Fibroblast of pulmonary artery (primary cell): ENCODE measurements at places on chromosomes 5 and 9.
A peak's percentile ranks its signal among the peaks of the same experiment; 100 is the strongest.

DNA sequence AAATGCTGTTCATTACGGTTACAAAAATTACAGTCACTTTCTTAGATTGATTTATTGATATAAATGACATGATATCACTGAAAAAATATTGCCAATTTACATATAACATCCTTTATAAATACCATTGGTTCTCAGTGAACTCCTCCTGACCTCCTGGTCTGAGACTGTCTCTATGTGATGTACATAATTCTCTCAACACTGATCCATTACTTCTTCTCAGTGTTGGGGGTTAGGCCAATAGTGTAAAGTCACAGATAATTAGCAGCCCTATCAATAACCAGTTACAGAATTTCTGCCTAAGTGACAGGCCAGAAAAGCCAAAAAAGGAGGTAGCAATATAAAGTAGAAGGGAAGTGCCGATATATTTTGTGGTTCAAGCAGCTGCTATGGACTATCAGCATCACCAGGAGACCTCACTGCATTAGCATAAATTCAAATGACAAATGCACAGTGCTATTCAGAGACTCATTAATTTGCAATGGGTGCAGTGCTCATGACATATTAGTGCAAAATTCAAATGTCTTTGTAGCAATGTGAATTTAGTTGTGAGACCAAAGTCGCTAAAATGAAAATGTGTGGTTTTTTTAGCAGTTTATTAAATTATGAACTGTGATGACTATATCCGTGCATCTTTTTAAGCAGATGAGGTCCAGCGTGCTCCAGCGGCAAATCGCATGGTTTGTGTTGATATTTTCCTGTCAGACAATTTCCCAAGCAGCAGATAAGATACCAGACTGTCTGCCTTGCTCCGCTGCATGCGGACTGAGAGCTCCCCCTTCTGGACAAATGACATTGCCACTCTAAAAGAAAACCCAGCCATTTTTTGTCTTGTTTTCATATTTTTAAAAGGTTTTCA lies 144.6 kb downstream of the CETN3 start:
- DNase-seq = peak; percentile 82

DNA sequence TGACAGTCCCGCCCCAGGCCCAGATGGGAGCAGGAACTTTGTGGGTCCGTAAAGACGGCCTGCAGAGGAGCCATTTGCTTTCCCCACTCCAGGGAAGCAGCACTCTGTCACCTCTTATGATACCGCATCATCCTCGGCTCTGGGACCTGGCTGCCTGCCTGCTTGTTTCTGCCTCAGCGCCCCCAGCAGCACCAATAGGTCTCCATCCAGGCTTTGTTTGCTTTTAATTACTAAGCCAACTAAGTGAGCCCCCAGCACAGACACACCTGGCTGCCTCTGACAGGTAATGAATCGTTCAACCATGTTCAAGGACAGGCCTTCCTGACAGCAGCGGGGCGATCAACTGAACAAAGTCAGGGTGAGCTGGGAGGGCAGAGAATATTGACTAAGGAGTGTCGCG lies 141.4 kb downstream of the C5orf15 start:
- DNase-seq = no peak

DNA sequence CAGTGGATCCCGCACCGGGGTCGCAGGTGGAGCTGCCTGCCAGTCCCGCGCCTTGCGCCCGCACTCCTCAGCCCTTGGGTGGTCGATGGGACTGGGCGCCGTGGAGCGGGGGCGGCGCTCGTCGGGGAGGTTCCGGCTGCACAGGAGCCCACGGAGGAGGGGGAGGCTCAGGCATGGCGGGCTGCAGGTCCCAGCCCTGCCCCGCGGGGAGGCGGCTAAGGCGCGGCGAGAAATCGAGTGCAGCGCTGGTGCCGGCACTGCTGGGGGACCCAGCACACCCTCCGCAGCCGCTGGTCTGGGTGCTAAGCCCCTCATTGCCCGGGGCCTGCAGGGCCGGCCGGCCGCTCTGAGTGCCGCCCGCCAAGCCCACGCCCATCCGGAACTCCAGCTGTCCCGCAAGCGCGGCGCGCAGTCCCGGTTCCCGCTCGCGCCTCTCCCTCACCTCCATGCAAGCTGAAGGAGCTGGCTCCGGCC lies 120.6 kb upstream of the MEF2C start:
- DNase-seq = no peak

- no peak for DNase-seq
These were observed 338.9 kb upstream of the KLF9 start for GRCh38 chr9:70753311-70753710.

GRCh38 chr5:13746026-13746425 lies 198.5 kb downstream of the DNAH5 start:
- no peak for DNase-seq

DNA sequence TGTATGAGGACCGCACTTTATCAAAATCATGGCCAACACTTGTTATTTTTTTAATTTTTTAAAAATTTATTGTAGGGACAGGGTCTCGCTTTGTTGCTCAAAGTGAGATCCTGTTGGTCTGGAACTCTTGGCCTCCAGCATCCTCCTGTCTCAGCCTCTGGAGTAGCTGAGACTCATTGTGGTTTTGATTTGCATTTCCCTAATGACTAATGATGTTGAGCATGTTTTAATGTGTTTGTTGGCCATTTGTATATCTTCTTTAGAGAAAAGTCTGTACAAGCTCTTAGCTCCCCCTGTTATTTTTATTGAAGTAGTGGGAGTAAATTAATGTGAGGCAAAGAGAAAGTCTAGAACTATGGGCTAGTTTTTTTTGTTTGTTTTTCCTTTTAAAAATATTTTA lies 1.6 kb upstream of the RPS6 start:
- no peak for DNase-seq

DNA sequence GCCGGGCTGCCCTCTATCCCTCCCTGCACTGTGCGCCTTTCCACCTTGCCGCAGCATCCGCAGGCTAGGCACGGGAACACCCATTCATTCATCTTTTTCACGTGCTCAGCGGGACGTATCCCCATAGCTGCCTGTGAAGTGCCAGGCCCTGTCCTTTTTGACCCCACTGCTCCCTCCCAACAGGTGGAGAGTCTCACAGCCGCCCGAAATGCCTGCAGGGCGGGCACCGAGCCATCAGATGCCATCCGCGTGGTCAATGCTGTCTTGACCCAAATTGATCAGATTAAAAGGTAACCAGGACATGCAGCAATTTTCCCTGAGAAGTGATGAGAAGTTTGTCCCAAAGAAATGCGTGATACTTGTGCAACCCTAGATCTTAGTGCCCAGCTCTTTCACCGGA lies 15.5 kb downstream of the TRIP13 start:
- DNase-seq = no peak

- no peak for DNase-seq
These were observed 252.5 kb downstream of the DEPDC1B start for GRCh38 chr5:60447488-60447920.

GRCh38 chr5:17187011-17187785 lies 30.2 kb upstream of the BASP1 start:
- DNase-seq = no peak

- DNase-seq = no peak
These were observed 29.0 kb downstream of the ADRB2 start for GRCh38 chr5:148855249-148856008.

GRCh38 chr5:165630261-165630778 lies 2124.9 kb downstream of the MAT2B start:
- peak; percentile 64 for DNase-seq

DNA sequence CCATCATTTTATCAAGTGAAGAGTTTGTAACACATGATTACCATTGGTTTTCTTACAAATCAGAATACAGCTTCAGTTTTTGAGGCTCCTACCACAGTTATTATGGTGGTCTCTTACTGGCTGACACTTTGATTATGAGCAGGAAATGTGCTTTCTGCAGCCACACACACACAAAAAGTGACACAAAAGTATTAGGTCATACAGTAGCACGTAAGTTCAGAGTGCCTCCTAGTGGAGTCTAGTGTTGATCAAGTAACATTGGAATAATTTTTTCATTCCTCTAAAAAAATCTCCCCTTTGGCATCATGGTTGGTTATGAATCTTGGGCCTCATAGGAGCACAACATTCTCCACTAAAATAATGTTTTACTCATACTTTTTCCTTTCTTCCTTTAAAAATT lies 37.6 kb downstream of the PAM start:
- peak; percentile 38 for DNase-seq

DNA sequence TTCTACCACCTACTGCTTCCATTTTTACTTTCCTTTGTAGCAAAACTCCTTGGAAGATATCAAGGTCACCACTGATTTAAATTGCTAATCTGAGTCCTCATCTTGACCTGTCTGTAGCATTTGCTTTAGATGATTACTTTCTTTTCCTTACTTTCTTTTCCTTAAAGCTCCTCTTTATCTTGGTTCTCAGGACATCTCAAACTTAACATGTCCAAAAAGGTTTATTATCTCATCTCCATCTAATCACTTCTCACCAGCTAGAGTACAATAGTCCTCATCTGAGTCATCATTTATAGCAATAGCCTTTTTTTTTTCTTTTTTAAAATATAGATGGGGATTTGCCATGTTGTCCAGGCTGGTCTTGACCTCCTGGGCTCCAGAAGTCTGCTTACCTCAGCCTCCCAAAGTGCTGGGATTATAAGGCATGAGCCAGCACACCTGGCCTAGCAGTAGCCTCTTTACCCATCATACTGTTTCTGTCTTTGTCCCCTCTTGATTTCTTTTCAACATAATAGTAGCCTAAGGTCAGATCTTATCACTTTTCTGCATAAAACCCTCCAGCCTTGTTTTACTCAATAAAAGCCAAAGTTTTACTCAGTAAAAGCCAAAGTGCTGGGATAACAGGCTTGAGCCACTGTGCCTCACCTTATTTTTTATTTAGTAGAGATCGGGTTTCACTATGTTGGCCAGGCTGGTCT lies 32.9 kb upstream of the GPR21 start:
- peak; percentile 13 for DNase-seq

GRCh38 chr9:108645520-108645919 lies 210.3 kb downstream of the ACTL7B start:
- no peak for DNase-seq

GRCh38 chr5:54249210-54250028 lies 61.0 kb downstream of the ARL15 start:
- DNase-seq = no peak

- DNase-seq = peak; percentile 55
These were observed 1.0 kb downstream of the IL7R start for GRCh38 chr5:35857606-35858205.

- DNase-seq = peak; percentile 83
These were observed 11.9 kb downstream of the EEIG1 start for GRCh38 chr9:127968700-127969383.

- peak; percentile 3 for DNase-seq
These were observed 68.5 kb downstream of the GHR start for GRCh38 chr5:42491699-42492098.

- no peak for DNase-seq
These were observed 9.7 kb upstream of the RIOK2 start for GRCh38 chr5:97192580-97193354.

GRCh38 chr5:107365320-107366109 lies 305.2 kb downstream of the EFNA5 start:
- peak; percentile 86 for DNase-seq

- DNase-seq = no peak
These were observed 1233.6 kb upstream of the CDH18 start for GRCh38 chr5:21221616-21222015.

DNA sequence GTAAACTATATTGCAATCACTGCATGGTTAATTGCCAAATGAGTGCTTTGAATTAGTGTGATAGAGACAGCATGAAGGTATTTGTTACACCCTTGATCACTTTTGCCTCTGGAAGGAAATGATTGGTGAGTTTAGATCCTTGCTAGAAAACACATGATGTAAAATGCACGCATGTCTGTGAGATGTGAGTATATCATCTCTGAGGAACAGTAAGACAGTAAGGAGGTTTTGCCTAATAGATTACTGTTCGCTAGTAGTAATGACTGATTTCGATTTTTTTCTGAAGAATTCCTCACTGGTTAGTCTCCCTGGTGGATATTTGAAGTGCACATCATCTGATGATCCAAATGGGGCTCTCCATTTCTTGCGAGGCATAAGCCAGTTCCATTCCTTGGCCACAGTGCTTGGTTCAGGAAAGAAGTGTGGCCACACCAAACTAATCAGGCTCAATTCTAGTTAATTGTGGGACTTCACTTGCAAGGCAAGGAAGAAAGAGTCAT lies 156.4 kb upstream of the ADRA1B start:
- no peak for DNase-seq

- no peak for DNase-seq
These were observed 63.7 kb downstream of the LMX1B start for GRCh38 chr9:126677188-126678084.
